ENCODE measurements at places on chromosomes 5 and 9.

DNA sequence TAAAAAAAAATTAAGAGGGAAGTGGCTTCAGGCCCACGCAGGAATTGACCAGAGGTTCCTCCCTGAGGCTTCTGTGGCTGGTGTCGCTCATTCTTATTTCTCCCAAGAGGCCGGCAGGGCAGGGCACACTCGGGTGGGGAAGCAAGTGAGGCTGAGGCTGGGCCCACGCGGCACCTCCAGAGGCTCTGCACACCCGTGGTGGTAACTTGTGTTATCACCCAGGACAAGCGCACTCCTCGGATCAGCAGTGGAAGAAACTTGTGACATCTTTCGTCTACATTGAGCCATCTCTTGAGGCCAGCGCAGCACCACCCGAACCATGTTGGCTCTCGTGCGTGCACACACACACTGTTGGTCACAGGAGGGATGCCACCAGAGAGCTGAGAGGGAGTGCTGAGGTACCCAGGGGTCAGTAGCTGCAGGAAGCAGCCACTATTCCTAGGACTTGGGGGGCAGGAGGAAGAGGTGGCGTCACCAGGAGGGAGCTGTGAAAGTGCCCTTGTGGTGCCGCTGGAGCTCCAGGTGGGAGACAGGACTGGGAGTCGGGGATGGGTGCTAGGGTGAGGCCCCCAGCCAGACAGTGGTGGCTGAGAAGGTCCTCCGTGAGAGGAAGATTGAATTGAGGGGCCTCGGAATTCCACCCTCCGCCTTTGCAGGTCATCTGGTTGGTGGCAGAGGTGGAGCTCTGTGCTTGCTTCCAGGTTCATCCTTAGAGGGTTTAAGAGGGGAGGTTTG is 6.4 kb downstream of the NDUFS6 start:
- DNase-seq: no peak

- peak; percentile 88 for DNase-seq
Observed at GRCh38 chr5:83306572-83307241, 164.8 kb upstream of the VCAN start.

GRCh38 chr5:91194824-91195381 is 188.2 kb downstream of the ARRDC3 start:
- DNase-seq: no peak

DNA sequence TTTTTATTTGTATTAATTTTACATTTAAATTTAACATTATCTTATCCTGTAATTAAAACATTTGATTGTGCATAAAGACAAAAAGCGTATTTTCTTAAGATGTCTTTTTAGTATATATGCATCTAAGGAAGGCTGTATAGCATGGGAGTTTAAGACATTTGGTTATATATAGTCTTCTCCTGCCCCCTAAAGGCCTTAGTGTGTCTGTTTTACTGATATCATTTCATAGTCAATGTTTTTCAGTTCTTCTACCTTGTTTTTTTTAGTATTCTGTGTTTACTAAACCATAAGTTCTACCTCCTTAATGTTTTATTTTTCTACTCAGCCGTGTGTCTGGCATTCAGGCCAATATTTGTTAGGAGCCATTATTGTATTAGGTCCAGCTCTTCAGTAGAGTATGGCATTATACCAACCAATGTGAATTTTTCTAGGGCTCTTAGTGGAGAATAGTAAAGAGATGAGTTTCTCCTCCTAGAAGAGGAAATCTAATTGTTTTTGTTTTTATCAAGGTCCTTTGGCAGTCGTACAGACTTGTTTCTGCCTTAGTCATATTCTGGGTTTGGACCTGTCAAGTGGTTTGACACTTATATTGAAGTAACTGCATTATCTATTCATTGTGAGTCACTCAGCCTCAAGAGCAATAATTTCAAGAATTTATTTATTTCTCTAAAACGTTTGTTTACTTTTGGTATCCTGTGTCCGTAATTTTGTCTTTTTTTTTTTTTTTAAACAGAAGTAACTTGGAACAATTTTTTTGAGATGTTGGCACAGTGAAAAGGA is 74.8 kb downstream of the SLF1 start:
- DNase-seq: peak; percentile 65

GRCh38 chr9:107183176-107183575 is 99.9 kb upstream of the RAD23B start:
- no peak for DNase-seq

GRCh38 chr9:125986966-125987365 is 239.8 kb downstream of the PBX3 start:
- DNase-seq: no peak

DNA sequence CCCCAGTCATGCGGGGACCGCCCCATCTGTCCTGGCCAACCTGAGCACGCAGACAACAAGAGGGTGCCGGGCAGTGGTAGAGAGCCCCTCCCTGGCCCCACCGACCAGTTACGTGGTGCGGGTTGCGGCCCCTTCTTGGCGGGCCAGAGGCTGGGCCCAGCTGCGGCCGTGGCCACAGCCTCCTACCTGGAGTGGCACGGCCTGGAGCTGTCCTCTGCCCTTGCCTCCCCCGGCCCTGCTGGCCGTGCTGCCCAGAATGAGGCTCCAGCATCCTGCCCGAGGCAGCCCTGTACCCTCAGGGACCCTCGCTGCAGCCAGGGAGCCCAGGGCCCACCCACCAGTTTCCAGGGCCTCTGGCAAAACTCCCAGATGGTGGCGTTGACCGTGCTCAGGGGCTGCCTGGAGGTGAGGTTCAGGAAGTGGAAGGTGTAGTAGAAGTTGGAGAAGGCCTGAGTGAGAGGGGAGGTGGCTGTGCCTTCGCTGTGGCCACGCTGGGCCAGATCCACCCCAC is 5.7 kb downstream of the ENTPD8 start:
- DNase-seq: no peak

- peak; percentile 78 for DNase-seq
Observed at GRCh38 chr9:113309204-113309813, 6.1 kb upstream of the RNF183 start.

DNA sequence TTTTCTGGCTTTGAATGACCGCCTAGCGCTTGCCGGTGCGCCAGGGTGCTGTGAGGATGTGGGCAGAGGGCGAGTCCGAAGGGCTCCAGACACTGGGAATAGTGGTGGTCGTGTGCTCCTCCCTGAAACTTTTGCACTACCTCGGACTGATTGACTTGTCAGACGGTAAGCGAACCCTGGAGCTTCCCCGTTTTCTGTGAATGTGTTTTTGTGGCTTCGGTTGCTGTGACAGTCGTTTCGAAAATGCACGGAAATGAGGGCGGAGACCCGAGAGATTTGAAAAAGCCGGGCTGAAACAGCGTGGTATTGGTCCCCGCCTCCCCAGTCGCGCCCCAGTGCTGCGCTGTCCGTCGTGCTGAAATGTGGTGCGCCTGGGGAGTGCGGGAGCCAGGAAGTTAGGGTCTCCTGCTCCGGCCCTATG is 102.5 kb upstream of the GABRP start:
- DNase-seq: peak; percentile 85

DNA sequence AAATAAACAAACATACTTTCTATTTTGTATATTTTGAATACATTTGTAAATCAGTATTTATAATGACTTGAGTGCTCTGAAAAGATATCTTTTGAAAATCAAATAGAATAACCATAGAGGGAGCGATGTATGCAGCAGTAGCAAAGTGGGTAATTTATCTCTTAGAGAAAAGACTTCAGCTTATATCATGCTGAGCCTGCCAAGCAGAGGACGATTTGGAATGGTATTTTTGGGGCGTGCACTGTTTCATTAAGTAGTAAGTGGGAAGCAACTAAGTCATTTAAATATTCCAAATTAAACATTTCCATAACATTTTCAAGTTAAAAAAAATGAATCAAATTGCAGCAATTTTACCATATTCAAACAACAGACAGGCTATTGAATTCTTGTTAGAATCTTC is 147.6 kb downstream of the CDH10 start:
- DNase-seq: no peak

DNA sequence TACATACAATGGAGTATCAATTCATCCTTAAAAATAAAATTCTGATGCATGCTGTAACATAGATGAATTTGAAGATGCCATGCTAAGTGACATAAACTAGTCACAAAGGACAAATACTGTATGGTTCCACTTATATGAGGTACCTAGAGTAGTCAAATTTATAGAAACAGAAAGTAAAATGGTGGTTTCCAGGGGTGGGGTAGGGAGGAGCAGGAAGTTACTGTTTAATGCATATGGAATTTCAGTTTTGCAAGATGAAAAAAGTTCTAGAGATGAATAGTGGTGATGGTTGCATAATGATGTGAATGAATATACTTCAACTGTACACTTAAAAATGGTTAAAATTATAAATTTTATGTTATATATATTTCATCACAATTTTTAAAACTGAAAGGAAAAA is 57.3 kb upstream of the FNIP1 start:
- no peak for DNase-seq

GRCh38 chr5:136135536-136135935 is 2.9 kb downstream of the SMAD5 start:
- no peak for DNase-seq

DNA sequence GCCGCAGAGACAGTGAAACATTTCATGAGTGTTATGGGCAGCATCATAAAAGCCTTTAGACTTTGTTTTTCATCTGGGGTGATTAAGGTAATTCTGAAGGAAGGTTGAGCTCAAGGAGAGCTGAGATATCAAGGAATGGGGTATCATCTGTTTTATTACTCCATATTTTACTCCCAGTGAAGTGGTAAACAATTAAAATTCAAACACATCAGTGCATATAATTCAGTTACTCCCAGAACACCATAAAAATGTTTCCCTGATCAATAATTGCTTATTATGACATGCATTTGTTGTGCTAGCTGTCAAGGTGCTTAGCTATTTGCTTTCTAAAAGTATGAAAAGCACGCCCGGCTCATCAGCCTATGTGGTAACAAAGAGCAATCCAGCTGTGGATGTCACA is 81.7 kb downstream of the DOCK8 start:
- DNase-seq: no peak

- no peak for DNase-seq
Observed at GRCh38 chr5:95454536-95454935, 63.4 kb downstream of the FAM81B start.

DNA sequence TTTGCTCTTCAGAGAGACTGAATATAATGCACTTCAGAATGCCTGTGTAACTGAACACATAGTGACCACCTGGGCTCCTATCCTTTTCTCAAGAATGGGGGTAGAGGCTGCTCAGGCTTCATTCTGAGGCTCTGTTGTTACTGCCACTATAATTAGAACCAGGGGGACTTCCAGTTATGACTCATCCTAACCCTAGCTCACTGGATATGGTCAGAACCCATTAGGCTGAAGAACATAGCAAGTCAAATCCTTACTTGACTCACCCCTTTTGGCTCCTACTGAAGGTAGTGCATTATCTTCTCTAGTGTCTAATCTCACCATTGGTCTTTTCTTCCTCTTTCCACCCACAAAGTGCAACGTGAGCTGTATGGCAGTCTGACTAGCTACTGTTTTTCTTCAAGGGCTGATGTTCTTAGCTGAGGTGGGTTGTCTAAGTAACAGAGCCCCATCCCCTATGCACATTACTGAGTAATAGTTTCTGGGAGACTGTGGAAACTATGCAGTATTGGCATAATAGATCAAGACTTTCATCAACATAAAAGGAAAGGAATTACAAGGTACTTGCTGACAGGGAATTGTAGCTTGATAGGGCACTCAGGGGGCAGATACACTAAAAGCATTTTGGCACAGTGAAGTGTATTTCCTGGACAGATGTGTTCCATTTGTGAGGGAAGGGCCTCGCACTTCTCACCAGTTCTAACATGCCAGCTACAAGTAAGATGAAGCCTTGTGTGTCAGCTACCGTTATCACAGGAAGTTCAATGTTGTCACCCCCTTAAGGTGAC is 431.0 kb upstream of the MEF2C start:
- peak; percentile 40 for DNase-seq

DNA sequence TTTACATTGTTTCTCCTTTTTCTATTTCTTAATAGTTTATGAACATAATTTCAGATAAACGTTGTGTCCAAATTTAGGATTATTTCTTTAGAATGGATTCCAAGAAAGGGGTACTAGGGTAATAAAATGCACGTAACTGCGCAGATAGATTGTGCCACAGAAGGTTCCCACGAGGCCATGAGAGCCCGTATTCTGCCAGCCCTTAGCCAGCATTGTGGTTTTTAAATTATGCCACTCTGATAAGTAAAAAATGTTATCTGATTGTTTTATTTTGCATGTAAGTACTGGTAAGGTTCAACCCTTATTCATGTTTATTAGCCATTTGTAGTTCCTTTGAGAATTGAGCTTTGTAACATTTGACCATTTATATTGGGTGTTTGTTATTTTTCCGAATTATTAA is 88.7 kb downstream of the PRKACG start:
- no peak for DNase-seq

GRCh38 chr9:84953797-84954705 is 284.5 kb downstream of the NTRK2 start:
- DNase-seq: peak; percentile 33

DNA sequence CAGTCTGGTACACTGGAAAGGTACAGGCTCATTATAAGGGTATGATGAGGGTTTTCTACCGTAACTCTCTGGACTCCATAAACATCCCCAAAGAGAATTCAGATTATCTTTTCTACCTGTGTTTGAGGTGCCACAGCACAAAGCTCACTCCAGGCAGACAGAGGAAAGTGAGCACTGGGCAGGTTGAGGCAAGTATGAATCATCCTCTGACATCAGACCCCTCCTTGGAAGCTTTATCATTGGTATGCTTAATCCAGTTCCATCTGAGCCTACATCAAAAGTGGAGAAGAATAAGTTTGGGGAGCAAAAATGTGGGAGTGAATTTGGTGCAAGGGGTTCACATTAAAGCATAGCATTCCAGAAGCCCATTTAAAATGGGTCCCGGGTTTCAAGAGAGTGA is 21.7 kb downstream of the C9orf152 start:
- no peak for DNase-seq

DNA sequence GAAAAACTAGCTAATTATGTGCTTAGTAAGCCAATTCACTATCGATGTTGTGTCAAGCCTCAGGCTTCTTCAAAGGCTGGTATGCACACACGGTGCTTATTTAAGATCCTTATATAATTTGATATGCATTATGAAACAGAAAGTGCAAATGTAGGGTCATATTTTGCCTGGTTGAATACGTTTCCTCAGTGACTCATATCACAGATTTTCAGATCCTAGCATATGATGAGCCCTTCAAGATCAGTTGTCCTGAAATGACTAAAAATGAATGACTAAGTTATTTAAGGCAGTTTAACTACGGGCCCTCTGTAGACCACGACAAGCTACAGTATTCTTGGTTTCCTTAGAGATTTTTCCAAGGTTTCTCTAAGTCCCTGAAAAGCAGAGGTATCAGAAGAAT is 778.3 kb downstream of the PRELID2 start:
- no peak for DNase-seq

- DNase-seq: no peak
Observed at GRCh38 chr5:136033848-136034247, 5.1 kb downstream of the TGFBI start.

- DNase-seq: no peak
Observed at GRCh38 chr9:84310883-84311282, 29.7 kb downstream of the SLC28A3 start.

- DNase-seq: no peak
Observed at GRCh38 chr5:172413601-172414171, 40.6 kb downstream of the SH3PXD2B start.

Measured in Kasumi-1 (cell line).